ENCODE measurements at places on chromosomes 2 and 18. TPM values are rescaled to one million over a fixed set of nuclear protein-coding genes. Genes with fewer than 3 reads are reported as not detected.

ATP6V1C2 gene
- 0.10 TPM for total RNA-seq

- DNase-seq = no peak
Observed at GRCh38 chr2:167480232-167480985, 592.1 kb downstream of the XIRP2 start.

UNC80 gene
- total RNA-seq = not detected

ABCG5 gene
- total RNA-seq = 57.0 TPM

DNA sequence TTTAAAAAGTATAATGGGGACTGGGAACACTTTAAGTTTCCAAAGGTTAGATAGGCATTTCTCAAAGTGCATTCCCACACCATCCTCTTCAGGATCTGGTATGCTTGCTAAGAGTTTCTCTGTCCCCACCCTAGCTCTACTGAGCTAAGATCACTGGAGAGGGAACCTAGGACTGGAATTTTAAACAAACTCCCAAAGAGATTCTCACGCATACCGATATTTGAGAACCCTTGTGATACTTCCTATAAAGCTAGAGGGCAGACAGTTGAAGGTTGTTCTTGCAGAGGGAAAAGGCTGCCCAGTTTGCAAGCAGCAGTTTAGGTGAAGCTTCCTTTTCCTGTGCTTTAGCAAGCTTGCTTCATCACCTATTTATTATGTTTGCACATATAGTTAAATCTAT is 3.6 kb downstream of the CNRIP1 start:
- no peak for DNase-seq

KLHL41 gene
- 0.18 TPM for total RNA-seq

- peak; percentile 34 for DNase-seq
Observed at GRCh38 chr18:79953971-79954651, 2.7 kb upstream of the SLC66A2 start.

DNA sequence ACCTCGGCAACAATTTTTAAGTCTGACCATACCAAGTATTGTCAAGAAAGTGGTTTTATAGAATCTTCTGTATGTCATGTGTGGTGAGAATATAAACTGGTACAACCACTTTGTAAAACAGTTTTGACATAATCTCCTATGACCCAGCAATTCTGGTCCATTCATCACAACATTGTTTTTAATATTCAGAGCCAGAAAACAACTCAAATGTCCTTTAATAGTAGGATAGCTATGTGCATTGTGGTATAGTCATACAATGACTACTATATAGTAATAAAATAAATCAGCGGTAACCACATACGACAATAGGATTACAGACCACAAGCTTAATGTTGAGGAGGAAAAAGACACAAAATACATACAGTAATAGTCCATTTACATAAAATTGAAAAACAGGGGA is 175.2 kb upstream of the SPATS2L start:
- no peak for DNase-seq

DUSP28 gene
- 2.0 TPM for total RNA-seq

ABCG8 gene
- 121 TPM for total RNA-seq

All from left lobe of liver (tissue), 2 donors.